Thymus (tissue), 14 donors: ENCODE measurements at places on chromosomes 4 and X. TPM values are rescaled to one million over a fixed set of nuclear protein-coding genes. Genes with fewer than 3 reads are reported as not detected.

The AMOT gene
- 3.8 TPM for total RNA-seq

The CCDC120 gene
- 0.71 TPM for total RNA-seq

The CXCR3 gene
- 1.6 TPM for total RNA-seq

The THAP9 gene
- 7.2 TPM for total RNA-seq

The FOXP3 gene
- 1.9 TPM for total RNA-seq

The DOCK11 gene
- total RNA-seq: 47.8 TPM

The FATE1 gene
- 5.5 TPM for total RNA-seq

The NLGN4X gene
- 20.0 TPM for total RNA-seq

The ATP8A1 gene
- 25.0 TPM for total RNA-seq

The MAPK10 gene
- total RNA-seq: 3.7 TPM

The MAGEC1 gene
- total RNA-seq: not detected

The PTTG2 gene
- 0.09 TPM for total RNA-seq

The PASD1 gene
- 0.05 TPM for total RNA-seq

The PNCK gene
- total RNA-seq: 8.2 TPM

The OPN1MW gene
- total RNA-seq: not detected

The VCX2 gene
- not detected for total RNA-seq

The TKTL2 gene
- not detected for total RNA-seq

The TRIML2 gene
- 0.05 TPM for total RNA-seq

The PAGE5 gene
- 0.14 TPM for total RNA-seq

The EGF gene
- total RNA-seq: 0.19 TPM

The CCNB3 gene
- total RNA-seq: 0.42 TPM

The CISD2 gene
- total RNA-seq: 35.2 TPM

The SFRP2 gene
- total RNA-seq: 1.7 TPM

The APLN gene
- total RNA-seq: 0.90 TPM

The STPG2 gene
- total RNA-seq: 0.24 TPM

The EXOC1 gene
- 30.5 TPM for total RNA-seq

The FMR1NB gene
- total RNA-seq: 0.05 TPM

The AKAP14 gene
- total RNA-seq: 0.09 TPM

The USP38 gene
- total RNA-seq: 18.4 TPM

The TLR7 gene
- total RNA-seq: 2.2 TPM

The ADH1B gene
- 0.76 TPM for total RNA-seq
